ENCODE measurements at places on chromosomes 4 and X.

DNA sequence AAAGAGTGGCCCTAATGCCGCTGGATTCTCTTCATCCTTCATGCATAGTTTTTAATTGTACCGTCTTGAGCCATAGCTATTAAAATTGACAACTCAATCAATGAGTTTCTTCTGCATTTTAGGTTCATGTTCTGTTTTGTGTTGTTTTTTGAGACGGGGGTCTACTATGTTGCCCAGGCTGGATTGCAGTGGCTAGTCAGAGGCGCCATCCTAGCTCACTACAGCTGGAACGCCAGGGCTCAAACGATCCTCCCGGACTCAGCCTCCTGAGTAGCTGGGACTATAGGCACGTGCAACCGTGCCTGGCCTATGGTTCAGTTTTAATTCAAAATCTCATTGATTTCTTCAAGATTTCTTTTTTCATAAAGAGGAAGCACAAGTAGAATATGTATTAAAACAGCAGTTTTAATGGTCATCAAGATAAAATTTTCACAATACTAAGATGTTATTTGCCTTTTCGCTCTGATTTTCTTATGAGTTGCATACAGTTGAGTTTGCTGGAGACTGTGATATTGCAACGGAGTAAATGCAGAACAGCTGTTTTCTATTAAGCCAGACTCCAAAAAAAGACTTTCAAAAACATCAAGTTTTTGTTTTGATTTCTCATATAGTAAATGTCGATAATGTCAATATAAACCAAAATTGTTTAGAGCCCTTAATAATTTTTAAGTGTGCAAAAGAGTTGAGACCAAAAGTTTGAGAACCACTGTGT lies 1.1 kb upstream of the STX18 start:
- DNase-seq = peak; percentile 40

- no peak for DNase-seq
These were observed 50.8 kb upstream of the FBXW7 start for GRCh38 chr4:152586668-152587067.

DNA sequence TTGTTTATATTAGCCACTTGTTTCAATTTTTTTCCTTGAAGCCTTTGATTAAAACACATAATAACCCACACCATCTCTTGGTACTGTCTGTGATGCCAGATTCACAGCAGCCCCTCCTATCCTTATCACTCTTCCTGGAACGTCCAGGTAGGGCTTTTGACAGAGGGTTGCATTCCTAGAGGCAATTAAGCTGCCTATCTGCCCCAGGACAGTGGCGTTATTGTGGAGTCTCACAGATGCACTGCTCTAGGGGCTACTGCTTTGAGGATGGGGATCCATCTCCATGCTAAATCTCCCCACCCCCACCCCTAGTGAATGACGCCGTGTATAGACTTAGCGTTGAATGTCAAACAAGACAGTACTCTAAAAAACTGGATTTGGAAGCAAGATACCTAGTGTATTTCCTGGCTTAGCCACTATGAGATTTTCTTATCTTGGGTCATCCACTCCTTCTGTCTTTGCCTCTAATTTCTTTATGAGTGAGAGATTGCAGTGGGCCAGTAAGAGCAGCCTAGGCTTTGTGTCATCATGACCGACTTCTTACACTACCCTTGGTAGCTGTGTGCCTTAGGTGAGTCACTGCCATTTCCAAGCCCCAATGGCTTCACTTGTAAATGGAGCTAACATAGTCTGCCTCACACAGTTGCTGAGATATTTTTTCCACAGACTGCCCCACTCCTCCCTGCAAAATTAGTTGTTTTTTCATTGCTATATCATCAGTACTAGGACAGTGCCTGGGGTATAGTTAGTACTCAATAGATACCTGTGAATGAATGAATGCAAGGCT lies 90.9 kb downstream of the EGF start:
- DNase-seq = no peak

DNA sequence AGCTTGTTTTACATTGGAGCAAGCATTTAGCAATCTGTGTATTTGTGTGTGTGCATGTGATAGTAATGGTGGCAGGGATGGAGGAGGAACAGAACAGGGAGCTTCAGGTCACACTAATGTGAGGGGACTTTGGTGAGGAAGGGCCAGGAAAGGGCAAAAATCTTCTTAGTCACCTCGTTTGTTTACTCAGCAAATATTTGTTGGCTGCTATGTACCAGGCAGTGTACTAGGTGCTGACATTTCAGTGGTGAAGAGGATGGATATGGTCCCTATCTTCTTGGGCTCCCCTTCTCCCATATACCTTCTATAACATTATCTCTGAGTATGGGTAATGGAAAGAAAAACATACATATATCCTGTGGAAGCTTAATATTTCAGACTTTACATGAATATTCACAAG lies 48.5 kb upstream of the HDAC8 start:
- DNase-seq = no peak

GRCh38 chr4:145177906-145178538 lies 2.4 kb downstream of the OTUD4 start:
- peak; percentile 20 for DNase-seq

GRCh38 chr4:113007151-113007550 lies 42.3 kb upstream of the ANK2 start:
- no peak for DNase-seq

DNA sequence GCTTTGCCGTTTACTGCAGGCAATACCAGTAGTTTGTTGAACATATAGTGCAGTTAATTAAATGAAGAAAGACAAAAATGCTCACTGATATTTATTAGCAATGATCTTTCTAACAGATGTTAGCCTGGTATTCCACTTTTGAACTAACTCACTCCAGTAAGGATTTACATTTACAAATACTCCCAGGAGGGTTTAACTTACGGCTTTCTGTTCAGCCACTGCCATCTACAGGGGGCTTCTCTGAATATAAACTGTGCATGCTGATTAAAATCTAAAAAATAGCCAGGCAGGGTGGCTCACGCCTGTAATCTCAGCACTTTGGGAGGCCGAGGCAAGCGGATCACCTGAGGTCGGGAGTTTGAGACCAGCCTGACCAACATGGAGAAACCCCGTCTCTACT lies 2.2 kb upstream of the SRD5A3 start:
- no peak for DNase-seq

DNA sequence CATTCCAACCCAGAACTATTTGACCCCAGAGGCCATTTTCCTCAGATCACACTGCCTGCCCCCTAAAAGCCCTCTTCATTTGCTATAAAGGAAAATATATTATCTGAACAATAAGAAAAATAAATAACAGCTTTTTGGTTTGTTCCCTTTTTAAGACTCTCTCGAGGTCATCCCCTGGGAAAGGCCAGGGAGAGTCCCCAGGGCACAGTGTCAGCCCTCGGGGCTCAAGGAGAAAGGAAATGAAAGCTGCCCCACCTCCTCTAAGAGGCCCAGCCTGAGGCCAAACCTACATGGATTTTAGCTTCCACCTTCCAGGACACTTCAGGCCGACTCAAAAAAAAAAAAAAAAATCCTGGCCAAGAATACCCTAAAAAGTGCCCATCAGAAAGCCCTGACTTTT lies 97.6 kb downstream of the SH3KBP1 start:
- no peak for DNase-seq

DNA sequence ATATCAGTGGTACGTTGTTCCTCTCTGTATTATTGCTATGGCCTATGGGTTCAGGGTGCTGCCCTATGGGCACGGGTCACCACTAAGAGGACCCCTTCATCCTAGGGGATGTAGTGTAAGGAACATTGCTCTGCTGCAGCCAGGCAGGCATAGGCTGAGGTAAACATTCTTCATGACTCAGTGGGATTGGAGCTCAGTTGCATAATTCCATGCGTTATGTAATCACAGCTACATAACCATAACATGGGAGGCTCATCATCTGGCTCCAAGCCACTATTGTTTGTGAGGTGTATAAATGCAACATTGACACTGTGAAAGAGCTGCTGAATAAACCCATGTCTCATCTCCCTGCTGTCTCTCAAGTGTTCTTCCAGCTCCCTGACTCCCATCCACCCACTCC lies 375.2 kb downstream of the MAGEE1 start:
- peak; percentile 5 for DNase-seq

GRCh38 chrX:12999422-12999821 lies 24.5 kb downstream of the TMSB4X start:
- DNase-seq = no peak

- no peak for DNase-seq
These were observed 35.4 kb downstream of the DCHS2 start for GRCh38 chr4:154456240-154456639.

All from AG10803 (cell line).